H1 (cell line): ENCODE measurements at places on chromosomes 5 and 9. TPM values are rescaled to one million over a fixed set of nuclear protein-coding genes. Genes with fewer than 3 reads are reported as not detected.
A peak's percentile ranks its signal among the peaks of the same experiment; 100 is the strongest.

Gene CDH9
- total RNA-seq: 0.54 and 0.73 TPM in 2 replicates

Gene TYRP1
- total RNA-seq: not detected in 2 replicates

Gene HAVCR2
- total RNA-seq: 0.11 TPM in 1 of 2 replicates, not detected in the other

DNA sequence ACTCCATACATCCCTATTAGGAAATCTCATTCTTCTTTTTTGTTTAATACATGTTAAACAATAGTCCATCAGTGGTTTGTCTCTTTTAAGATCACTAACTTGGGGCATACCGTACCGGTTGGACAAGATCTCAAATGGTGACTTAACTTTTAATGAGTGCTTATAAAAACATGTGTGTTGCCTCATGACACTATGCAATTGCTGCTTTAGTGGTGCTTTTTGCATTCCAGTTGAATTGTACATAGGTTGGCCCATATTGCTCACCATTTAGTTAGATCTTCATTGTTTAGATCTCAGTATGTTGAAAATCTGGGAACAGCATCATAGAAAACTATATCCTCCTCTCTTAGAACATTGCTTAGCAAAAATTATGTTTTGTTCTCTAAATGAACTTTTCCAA, 17.8 kb downstream of the C9orf85 start:
- H3K4me3 ChIP-seq: no peak overlapping the region
- H3K4me1 ChIP-seq: no peaks in the 10 kb centered on the region; the same call in 1 of the 2 replicates
- H3K27me3 ChIP-seq: no peaks in the 10 kb centered on the region
- no peak for DNase-seq

GRCh38 chr5:111820072-111820471, 63.1 kb upstream of the NREP start:
- H3K27ac ChIP-seq: no peak overlapping the region
- no peaks in the 10 kb centered on the region for H3K4me1 ChIP-seq
- no peak for DNase-seq
- H3K4me3 ChIP-seq: no peak overlapping the region
- H3K36me3 ChIP-seq: no peaks in the 10 kb centered on the region
- no peaks in the 10 kb centered on the region for H3K27me3 ChIP-seq

Gene LAMC3
- 12.3 and 13.2 TPM in 2 replicates for total RNA-seq

- H3K36me3 ChIP-seq: no peaks in the 10 kb centered on the region
- H3K4me3 ChIP-seq: no peak overlapping the region
- DNase-seq: no peak
- no peaks in the 10 kb centered on the region for H3K27me3 ChIP-seq
- no peak overlapping the region for H3K27ac ChIP-seq
These were observed 102.1 kb upstream of the ASTN2 start for GRCh38 chr9:117516676-117517632.

GRCh38 chr9:128885376-128885775, 3.4 kb downstream of the LRRC8A start:
- peak overlapping the region; percentile 38; the same call in 1 of the 2 replicates for H3K27ac ChIP-seq
- DNase-seq: no peak
- no peak overlapping the region for H3K4me3 ChIP-seq
- H3K36me3 ChIP-seq: peaks cover 3% of the 10 kb centered on the region
- no peaks in the 10 kb centered on the region for H3K27me3 ChIP-seq

Gene FCN2
- total RNA-seq: not detected in 2 replicates

DNA sequence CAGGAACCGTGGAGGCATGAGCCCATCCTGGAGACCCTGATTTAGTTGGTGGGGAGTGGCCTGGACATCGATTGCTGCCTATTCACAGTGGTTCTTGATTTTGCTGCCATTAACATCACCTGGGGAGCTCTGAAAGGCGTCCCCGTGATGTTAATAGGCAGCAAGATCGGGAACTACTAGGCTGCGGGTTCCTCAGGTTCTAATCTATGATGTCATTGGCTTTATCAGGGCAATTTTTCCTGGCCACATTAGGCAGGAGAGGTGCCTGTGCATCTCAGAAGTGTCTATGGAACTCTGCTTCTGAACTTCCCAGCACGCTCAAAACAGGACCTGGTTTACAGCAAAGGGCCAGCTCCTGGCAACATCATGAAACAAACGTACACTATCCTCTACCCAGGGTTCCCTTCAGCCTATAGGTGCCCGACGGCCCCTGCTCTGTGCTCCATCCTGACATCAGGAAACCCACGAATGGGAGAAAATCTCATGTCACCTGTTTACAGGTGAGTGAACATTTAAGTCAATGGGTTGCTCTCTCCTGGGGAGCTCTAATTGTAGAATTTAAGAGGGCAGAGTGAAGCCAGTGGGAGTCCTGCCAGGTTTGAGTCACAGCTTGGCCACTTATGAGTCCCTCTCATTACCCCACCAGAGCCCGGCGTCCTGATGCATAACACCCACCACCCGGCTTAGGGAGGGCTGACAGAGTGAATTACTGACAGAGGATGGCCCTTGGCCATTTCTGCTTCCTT, 49.4 kb downstream of the ROPN1L start:
- DNase-seq: no peak
- H3K4me1 ChIP-seq: no peaks in the 10 kb centered on the region; the same call in 1 of the 2 replicates
- H3K36me3 ChIP-seq: no peaks in the 10 kb centered on the region
- no peaks in the 10 kb centered on the region for H3K27me3 ChIP-seq

DNA sequence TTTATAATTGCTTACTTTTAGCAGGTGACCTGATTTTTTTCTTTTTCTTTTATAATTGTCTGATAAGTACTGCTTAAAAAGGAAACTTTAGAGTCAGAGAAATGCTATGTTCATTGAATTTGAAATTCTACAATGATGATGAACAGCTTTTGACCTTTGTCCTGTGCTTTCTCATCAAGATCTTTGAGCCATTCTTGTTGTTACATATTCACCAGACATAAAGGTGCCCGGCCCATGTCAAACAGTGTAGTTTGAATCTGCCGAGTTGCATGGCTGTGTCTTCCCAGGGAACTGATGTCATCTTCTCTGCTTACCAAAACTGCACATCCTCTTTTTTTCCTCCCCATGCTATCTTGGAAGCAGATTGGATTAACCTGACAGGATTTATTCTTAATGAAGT, 163.6 kb downstream of the LRRC70 start:
- no peak for DNase-seq
- H3K36me3 ChIP-seq: no peaks in the 10 kb centered on the region
- no peak overlapping the region for H3K27ac ChIP-seq

DNA sequence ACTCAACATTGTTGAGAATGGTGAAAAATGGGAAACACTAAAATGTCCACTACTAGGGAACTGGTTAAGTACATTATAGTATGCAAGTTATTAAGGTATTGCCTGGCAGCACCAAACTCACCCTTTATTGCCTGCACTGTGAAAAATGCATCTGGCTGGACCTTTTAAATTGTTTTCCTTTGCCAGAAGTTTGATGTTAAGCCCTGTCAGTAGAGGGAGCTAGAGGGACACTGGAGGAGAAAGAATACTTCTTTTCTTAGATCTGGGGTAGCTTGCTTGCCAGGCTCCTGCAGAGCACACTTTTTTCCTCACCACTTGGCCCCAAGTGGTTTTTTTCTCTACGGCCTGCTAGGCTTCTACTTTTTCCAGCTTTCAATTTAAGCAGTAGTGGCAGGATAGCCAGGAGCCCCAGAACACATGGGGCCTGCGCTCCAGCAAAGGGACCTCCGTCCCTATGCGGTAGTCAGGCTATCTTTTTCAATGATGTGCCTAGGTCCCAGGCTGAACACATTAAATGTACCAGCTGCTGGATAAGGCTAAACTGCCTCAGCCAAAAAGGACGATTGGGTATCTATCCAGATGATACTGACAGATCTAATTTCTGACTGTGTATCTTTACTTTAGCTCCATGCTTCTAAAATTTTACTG, 8.0 kb upstream of the HABP4 start:
- no peaks in the 10 kb centered on the region for H3K4me1 ChIP-seq
- no peaks in the 10 kb centered on the region for H3K36me3 ChIP-seq
- no peak overlapping the region for H3K27ac ChIP-seq

DNA sequence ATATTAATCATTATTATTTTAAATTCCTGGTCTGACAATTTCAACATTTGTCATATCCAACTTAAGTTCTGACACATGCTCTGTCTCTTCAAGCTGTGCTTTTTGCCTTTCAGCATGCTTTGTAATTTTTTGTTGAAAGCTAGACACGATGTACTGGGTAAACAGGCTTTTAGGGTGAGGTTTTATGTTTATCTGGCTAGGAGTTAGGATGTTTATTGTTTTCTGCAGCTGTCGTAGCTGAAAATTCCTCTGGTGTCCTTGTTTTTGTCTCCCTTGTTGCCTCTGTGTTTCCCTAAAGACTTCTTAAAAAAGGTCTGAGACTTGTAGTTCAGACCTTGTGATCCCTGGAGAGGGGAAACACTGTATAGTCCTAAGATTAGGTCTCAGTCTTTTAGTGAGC, 20.6 kb downstream of the TUT7 start:
- no peak overlapping the region for H3K27ac ChIP-seq
- no peak overlapping the region for H3K4me3 ChIP-seq
- no peaks in the 10 kb centered on the region for H3K27me3 ChIP-seq
- peaks cover 37% of the 10 kb centered on the region for H3K36me3 ChIP-seq

GRCh38 chr9:108812396-108813025, 43.3 kb downstream of the ACTL7B start:
- H3K4me3 ChIP-seq: no peak overlapping the region
- DNase-seq: no peak
- H3K27ac ChIP-seq: no peak overlapping the region
- H3K27me3 ChIP-seq: no peaks in the 10 kb centered on the region
- H3K4me1 ChIP-seq: no peaks in the 10 kb centered on the region
- no peaks in the 10 kb centered on the region for H3K36me3 ChIP-seq

Gene NRARP
- total RNA-seq: 35.4 and 37.2 TPM in 2 replicates

GRCh38 chr5:160833806-160834205, 18.2 kb downstream of the ATP10B start:
- no peaks in the 10 kb centered on the region for H3K36me3 ChIP-seq
- no peaks in the 10 kb centered on the region for H3K4me1 ChIP-seq
- no peak for DNase-seq
- no peak overlapping the region for H3K4me3 ChIP-seq
- H3K27ac ChIP-seq: no peak overlapping the region
- H3K27me3 ChIP-seq: no peaks in the 10 kb centered on the region

Gene PCDHB4
- 1.4 and 1.5 TPM in 2 replicates for total RNA-seq

GRCh38 chr9:129173296-129174101, 4.6 kb downstream of the IER5L start:
- no peaks in the 10 kb centered on the region for H3K36me3 ChIP-seq
- DNase-seq: no peak
- H3K27ac ChIP-seq: no peak overlapping the region
- peak overlapping the region; percentile 47 for H3K4me3 ChIP-seq
- H3K4me1 ChIP-seq: peaks cover under 1% of the 10 kb centered on the region

Gene FOXD4L4
- total RNA-seq: not detected in 2 replicates

- no peaks in the 10 kb centered on the region for H3K27me3 ChIP-seq
- no peaks in the 10 kb centered on the region for H3K4me1 ChIP-seq
- no peak overlapping the region for H3K4me3 ChIP-seq
- DNase-seq: no peak
- no peaks in the 10 kb centered on the region for H3K36me3 ChIP-seq
These were observed 66.0 kb downstream of the RASGEF1C start for GRCh38 chr5:180142824-180143610.

- DNase-seq: no peak
- no peaks in the 10 kb centered on the region for H3K36me3 ChIP-seq
- H3K4me3 ChIP-seq: no peak overlapping the region
- no peak overlapping the region for H3K27ac ChIP-seq
These were observed 100.9 kb upstream of the SEMA6A start for GRCh38 chr5:116675626-116675910.

DNA sequence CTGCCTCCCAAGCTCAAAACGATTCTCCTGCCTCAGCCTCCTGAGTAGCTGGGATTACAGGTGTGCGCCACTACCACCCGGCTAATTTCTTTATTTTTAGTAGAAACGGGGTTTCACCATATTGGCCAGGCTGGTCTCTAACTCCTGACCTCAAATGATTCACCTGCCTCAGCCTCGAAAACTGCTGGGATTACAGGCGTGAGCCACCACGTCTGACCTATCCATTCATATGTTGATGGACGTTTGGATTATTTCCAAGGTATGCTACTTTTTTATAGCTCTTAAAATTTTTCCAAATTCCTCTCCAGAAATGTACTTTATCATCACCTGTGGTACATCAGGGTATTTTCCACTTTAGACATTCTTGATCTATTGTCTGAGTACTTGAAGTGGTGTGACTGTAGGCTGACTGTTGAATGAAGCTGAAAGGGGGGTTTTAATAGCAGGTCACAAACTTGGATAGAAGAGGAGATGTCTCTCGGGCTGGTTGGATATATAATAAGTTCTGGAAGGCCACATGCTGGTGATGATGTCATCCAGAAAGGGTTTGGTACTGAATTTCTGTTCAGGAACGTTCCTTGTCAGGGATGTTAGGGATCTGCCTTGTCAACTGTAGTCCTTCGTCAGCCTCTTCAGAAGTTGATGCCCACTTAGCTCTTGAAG, 7.4 kb downstream of the CTNNA1 start:
- no peaks in the 10 kb centered on the region; the same call in 1 of the 2 replicates for H3K4me1 ChIP-seq
- H3K4me3 ChIP-seq: no peak overlapping the region
- no peaks in the 10 kb centered on the region for H3K36me3 ChIP-seq
- H3K27me3 ChIP-seq: no peaks in the 10 kb centered on the region

DNA sequence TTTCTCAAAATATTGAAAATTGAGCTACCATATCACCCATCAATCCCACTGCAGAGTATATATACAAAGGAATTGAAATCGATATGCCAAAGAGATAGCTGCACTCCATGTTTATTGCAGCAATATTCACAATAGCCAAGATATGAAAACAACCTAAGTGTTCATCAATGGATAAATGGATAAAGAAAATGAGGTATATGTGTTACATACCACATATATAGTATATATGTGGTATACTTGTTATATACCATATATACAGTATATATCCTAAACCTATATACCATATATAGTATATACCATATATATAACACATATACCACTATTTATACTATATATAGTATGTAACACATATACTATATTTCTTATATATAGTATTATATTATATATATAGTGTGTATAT, 313.3 kb downstream of the ZNF608 start:
- H3K4me1 ChIP-seq: no peaks in the 10 kb centered on the region; the same call in 1 of the 2 replicates
- H3K36me3 ChIP-seq: no peaks in the 10 kb centered on the region
- no peak for DNase-seq
- H3K27me3 ChIP-seq: no peaks in the 10 kb centered on the region

DNA sequence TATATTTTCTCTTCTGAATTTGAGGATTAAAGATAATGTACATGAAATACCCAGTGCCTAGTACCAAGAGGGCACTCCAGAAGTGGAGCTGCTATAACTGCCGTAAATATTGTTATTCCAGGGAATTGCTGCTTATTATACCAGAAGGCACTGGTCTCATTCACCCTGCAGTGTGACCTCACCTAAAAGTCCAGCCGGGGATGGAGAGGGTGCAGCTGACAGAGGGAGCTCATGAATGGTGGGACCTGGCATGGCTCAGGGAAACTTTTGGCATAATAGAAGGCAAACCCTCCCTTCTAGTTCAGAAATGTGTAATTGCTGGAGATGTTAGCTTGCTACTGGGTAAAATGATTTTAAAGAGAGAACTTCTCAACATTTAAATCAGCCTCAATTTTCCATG, 108.5 kb downstream of the MVB12B start:
- H3K27ac ChIP-seq: no peak overlapping the region
- no peak overlapping the region for H3K4me3 ChIP-seq
- H3K4me1 ChIP-seq: peaks cover 2% of the 10 kb centered on the region; the same call in 1 of the 2 replicates
- DNase-seq: no peak
- no peaks in the 10 kb centered on the region for H3K27me3 ChIP-seq
- H3K36me3 ChIP-seq: no peaks in the 10 kb centered on the region
